ENCODE measurements at places on chromosomes 2 and 18.

DNA sequence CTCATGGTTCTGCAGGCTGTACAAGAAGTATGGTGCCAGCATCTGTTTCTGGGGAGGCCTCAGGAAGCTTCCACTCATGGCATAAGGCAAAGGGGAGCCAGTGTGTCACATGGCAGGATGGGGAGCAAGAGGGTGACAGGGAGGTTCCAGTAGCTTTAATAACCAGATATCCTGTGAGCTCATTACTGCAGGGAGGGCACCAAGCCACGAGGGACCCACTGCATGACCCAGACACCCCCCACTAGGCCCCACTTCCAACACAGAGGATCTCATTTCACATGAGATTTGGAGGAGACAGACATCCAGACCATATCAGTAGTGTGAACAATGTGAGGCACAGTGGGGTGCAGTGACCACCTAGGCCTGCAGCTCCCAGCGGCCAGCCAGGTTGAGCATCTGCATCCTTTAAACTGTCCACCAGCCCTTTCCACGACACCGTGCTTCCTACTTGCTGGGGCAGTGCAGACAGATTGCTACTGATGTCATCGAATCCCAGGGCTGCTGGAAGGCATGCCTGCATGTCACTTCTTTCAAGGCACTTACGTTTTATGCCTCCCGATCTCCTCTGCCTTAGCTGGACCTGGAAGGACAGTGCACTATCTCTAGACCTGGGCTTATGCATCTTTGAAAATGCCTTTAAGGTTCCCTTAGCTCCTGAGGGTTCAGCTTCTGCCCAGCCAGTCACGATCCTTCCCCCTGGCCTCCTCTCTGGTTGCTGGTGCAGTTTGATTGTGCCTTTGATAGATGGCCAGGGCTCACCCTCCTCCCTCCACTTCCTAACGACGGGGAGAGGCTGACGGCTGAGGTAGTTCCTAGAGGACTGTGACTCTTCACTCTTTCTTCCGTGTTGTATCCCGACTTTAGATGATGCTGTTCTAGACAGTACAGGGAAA lies 174.3 kb downstream of the FAM210A start:
- no peak for DNase-seq

- no peak for DNase-seq
Measured at GRCh38 chr2:190701586-190701985, 52.7 kb downstream of the NAB1 start.

DNA sequence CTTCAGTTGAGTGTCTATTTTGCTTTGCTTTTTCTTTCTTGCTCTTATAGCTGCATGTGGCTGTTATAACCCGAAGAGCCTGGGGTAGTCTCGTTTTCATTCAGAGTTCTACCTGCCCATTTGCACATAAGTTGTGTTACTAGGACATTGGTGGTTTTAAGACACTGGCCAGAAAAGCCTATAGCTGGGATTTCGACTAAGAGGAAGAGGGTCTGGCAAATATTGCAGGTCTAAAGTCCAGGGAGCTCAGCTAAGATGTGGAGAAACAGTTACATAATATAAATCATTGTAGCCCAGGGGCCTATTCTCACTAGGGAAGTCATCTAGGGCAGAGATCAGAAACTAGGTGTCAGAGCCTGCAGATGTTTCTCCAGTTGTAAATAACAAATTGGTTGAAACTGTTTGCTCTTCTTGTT lies 120.8 kb downstream of the BABAM2 start:
- DNase-seq, result no peak

- peak; percentile 88 for DNase-seq
Measured at GRCh38 chr2:157056200-157056676, 201.3 kb upstream of the GALNT5 start.

DNA sequence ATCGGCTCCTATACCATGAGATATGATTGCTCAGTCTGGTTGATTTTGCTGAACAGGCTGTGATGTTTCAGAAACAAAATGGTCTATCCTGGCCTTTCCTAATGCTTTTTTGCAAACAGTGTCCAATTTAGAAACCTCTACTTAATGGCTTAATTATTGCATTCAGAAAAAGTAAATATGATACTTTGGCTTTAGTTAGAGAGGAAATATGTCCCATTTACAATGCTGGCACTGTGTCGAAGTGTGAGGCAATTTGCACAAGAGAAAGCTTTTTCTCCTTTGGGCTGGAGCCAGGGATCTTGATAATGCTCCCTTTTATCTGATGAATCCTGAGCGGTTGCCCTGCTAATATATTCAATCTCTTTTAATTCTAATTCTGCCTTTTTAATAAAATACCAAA lies 418.9 kb downstream of the EPHA4 start:
- no peak for DNase-seq

DNA sequence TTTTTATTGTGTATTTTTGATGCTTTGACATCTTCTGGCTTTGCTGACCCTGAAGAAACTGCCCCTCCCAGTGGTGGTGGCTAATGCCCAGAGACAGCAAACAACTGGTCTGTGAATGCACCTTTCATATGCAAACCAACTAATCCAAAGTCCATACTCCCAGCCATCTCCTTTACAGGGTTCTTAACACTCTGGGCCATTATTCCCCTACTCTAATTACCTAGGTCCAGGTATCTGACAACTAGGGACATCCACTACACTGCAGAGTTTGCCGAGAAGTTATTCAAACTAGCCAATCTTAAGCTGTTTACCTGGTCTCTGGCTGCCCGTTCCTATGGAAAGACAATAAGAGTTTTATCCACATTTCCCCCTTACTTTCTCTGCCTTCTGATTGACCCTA lies 73.6 kb downstream of the FSHR start:
- no peak for DNase-seq

- DNase-seq, result no peak
Measured at GRCh38 chr2:217055624-217056023, 195.8 kb upstream of the TNP1 start.

DNA sequence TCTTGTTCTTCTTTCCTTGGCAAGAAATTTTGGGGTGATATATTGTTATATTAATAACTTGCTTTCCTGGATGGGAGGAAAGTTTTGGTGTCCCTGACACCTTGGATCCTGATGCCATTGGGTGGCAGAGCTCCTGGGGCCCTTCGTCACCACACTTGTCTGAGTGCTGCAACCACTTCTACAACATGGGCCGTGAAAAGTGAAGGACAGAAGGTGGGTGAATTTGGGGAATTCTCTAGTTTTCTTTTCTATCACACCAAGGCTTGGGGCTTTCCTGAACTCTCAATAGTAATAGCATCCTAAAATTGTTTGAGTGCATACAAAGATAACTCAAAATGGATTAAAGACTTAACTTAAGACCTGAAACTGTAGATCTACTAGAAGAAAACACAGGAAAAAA lies 10.0 kb downstream of the ACOXL start:
- DNase-seq, result no peak

- no peak for DNase-seq
Measured at GRCh38 chr18:74412116-74412880, 44.8 kb downstream of the DIPK1C start.

DNA sequence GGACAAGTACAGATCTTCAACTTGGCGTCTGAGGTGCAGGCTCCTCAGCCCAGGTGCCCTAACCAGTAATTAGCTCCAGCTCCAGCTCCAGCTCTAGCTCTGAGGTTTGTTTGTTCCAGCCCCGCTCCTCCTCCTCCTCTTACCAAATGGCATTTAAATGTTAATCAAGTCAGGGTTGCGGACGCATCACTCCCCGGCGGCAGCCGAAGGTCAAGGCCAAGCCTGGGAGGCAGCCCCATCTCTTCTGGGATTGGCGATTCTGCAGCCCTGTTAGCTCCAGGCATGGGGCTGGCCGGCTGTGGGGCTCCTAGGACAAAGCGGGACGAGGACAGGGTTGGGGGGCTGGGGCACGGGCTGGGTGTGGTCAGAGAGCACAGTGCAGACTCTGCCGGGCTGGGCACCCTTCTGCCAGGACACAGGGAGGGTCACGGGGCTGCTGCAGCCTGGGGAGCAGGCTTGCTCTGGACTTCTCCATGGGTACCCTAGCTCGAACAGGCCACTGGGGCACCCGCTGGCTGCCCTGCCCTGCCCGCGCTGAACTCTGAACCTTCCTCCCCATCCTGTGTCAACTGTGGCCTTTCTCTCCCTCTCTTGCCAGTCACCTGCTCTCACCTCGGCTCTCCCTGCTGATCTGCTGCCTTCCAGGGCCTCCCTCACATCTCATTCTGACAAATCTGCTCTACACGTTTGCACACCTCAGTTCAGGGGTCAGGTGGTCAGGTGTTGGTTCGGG lies 203.3 kb downstream of the CELF4 start:
- DNase-seq, result no peak

DNA sequence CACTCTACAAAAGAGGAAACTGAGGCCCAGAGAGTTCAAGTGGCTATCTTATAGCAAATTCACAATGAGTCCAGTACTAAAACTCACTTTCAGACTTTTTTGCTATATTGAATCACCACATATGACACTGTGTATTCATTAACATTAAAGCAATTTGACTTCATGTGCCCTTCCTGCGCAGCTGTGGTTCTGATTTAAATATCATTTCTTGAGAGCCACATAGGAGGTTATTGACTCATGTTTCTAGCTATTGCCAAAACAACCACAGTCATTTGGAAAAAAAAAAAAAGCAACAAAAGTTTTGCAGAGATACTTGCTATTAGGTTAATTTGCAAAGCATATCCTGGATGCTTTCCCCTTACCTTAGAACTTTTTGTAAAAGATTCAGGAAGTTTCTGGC lies 341.2 kb downstream of the PIK3C3 start:
- DNase-seq, result no peak

- no peak for DNase-seq
Measured at GRCh38 chr2:232459419-232460035, 3.6 kb downstream of the ALPI start.

- DNase-seq, result peak; percentile 97
Measured at GRCh38 chr2:237465515-237466148, 21.4 kb upstream of the MLPH start.

Measured in mesenchymal stem cell (in vitro differentiated cells and primary cell).